ENCODE measurements at places on chromosomes 5 and 9.
A peak's percentile ranks its signal among the peaks of the same experiment; 100 is the strongest.

DNA sequence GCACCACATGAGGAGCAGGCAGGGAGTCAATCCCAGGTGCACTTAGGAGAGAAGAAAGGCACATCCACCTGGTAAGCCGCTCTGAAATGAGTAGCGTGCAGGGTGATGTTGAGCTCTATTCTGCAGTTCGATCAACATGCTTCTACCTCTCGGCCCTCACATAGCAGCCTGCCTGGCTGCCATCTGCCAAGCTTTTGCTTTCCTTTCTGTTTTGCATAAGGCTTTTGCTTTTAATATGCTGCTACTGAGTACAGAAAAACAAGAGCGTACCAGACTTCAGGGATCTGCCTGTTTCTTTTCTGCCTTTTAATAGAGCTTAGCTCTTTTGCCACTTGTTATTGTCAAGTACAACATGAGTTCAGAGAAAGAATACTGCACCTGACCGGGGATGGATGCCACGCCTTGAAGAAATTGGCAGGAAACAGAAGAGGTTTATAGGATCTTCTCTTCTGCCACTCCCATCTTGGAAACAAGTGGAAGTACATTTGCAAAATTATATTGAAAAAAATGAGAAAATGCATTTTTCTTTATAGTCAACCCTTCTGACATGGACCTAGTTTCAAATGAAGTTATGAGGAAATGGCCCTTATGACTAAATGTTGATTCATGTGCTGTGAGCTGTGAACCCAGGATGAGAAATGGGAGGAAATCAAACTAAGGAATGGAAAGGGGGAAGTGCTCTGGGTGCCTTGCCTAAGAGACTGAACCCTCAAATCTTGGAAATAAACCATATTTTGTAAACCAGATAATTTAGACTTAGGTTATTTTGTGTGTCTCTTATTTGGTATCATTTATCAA is 4.0 kb upstream of the FCHO2 start:
- DNase-seq = peak; percentile 68

- no peak for DNase-seq
These were observed 61.4 kb upstream of the RANBP6 start for GRCh38 chr9:6076851-6077250.

GRCh38 chr9:96599298-96599697 is 20.3 kb downstream of the CDC14B start:
- no peak for DNase-seq

DNA sequence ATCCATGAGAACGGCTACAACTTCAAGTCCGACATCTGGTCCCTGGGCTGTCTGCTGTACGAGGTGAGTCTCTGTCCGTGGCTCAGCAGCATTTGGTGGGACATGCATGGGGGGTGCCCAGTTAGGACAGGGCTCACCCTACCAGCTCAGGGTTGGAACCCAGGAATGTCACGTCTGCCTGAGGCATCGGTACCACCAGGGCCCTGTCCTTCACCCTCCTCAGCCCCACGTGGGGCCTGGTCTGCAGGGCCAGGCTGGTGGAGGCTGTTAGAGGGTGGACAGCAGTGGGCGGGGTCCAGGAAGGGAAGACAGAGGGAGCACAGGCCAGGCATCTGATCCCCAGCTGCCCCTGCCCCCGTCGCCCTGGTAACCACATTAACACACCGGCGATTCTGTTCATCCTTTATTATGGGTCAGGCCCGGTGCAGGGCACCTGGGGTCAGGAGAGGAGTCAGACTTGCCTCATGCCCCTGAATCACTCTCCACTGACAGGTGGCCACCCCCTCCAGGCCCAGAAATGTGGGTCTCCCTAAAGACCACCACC is 75.6 kb downstream of the PSMB7 start:
- DNase-seq = no peak

DNA sequence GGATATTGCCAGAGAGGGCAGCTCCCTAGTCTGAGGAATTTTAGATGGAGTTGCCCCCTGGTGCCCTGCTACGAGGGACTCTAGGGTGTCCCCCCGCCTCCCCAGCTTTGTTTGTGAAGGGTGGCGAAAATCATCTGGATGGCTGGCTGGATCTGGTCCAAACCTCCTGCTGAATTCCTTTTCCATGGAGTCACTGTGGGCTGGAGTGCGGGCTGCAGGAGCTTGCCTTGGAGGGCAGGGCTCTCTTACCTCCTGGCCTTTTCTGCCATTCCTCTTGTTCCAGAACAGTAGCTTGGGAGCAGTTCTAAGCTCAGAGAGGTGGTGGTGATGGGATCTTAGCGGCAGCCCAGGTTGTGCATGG is 2.1 kb downstream of the SYNPO start:
- peak; percentile 83 for DNase-seq

GRCh38 chr9:129362287-129363000 is 184.4 kb upstream of the IER5L start:
- no peak for DNase-seq

DNA sequence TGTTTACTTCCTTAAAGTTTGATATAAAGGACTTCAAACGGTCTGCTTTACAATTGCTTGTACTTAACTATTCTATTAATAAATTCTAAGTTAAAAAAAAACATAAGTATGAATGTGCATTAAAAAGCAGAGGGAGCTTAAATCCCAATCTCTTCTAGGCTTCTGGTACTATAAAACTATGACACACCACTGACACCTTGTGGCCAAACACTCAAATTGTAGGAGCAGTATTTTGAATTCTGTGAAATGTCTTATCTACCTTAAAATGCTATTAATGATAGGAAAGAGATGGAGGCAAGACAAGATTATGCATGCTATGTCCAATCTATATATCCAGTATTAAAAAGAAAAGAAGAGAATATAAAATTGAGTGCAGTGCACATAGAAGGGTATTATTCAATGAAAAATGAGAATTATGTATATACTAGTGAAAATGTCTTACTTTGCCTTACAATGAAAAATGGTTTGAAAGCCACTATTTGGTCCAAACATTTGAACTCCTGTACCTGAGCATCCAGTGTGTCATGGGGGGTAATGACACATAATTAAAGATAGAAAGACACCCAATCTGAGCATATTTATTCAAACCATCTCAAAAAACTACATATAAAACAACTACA is 87.6 kb downstream of the ERP44 start:
- DNase-seq = peak; percentile 48

DNA sequence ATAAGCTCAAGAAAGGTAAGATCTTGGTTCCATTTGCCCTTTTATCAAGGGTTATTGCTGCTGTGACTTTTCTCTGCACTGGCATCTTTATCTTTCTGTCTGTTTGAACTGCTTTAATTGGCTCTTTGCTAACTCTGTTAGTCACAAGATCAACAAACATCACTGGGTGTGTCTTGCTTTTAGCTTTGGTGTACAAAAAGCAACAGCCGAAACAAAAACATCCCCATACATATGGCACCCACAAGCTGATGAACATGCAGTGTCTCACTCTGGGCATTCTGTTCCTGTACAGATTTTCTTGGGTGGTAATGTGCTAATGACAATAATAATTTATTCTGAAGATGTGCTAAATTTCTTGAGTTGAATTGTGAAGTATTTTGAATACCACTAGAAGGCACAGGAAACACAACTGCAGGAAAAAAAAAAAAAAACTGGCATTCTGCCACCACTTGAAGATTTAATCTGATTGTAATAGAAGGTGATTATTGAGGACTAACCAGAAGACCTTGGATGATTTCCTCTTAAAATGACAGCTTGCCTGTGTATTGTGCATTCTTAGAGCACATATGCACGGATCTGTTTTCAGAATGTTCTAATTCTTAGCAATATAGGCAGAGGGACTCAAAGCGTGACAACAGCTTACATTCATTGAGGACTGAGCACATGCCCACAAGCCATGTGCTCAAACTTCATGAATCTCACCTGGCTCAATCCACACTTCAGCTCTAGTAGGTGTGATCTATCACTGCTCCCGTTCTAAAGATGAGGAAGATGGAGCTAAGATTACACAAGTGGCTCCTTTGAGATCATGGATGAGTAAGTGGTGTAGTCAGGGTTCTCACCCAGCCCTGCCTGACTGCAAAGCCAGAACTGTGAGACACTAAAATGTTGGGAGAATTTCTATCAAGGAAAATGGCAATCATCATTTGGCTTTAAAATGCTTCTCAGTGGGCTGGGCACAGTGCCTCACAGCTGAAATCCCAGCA is 96.4 kb downstream of the EBF1 start:
- DNase-seq = no peak

DNA sequence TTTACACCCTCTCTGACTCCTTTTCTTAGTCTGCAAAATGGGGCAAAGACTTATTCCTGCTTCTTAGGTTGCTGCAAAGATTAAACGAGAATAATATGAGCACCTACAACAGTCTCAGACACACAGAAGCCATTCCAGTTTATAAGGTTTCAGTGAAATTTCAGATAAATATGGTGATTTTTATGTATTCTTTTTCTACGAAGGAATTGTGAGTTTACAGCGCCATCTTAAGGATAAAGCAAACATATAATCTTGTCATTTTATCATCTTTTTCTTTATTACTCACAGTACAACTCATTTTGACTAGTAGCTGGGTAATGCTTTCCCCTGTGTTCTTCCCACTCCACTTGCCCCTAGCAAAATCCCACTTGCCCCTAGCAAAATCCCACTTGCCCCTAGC is 29.2 kb upstream of the SMC5 start:
- DNase-seq = peak; percentile 55

DNA sequence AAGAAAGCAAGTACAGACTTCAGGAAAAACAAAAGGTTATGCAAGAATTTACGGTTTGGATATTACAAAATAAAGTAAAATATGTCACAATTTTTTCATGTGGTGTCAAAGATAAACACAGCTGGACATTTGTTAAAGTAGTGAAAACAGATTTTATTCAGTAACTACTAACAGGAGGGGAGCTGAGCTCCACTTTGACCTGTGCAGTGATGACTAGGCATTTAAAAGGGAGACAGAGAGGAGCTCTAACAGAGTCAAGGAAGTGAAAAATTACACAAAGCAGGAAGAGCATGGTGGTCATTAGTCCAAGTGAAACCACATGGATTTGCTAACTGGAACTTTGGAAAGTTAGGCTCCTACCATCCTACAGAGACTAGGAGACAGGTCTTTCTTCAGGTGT is 263.6 kb upstream of the PCSK5 start:
- DNase-seq = no peak

DNA sequence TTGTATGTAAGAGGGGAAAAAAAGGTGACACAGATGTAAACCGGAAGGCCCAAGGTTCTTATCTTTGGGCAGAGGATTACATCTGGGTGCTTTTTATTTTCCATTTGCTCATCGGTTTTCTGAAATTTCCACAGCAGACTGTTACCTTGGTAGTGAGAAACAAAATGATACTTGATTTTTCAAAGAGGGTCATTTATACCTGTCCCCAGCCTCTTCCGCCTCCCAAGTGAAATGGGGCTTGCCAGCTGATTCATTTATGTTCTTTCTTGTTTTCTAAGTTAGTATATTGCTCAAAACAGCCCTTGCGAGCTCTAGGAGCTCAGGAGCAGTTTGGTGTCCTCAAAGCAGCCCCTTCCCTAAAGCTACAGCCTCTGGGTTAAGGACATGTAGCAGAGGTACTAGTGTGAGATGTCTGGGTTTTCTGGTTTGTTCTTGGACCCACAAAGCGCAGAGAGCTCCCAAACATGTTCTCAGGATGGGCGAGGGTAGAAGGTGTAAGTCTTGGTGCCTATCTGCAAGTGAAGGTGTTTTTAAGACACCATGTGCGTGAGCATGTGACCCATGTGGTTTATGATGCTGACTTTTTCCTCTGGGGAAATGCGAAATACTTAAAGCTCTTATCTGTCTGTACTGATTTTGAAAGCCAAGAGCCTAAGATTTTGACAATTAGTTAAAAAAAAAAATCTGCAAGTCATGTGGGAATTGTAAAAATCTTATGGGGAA is 38.3 kb downstream of the DAPK1 start:
- DNase-seq = no peak

DNA sequence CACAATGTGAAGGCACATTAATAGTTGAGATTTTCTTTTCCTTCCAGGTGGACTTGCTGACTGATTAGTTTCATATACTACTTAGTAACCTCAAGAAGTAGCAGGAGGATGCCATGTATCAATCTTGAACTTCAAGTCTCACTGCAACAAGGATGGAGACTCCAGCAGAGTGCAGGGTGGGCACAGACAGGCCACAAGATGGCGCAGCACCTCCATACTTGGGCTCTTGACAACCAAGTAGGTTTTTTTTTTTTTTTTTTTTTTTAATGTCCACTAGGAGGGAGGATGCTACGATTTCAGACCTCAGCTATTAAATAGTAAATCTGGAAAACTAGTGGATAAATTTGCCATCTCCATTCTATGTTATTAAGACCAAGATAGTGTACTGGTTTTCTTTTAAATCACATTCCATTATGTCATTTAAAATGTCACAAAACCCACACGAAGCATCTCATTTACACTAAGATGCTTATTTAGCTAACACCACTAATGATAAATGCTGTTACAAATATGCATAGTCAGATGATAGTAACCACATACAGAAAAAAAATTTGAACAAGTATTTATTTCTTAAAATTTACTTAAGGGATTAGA is 58.6 kb downstream of the IL6ST start:
- peak; percentile 69 for DNase-seq

- DNase-seq = no peak
These were observed 857.1 kb downstream of the TAF11L14 start for GRCh38 chr5:18491349-18491748.

DNA sequence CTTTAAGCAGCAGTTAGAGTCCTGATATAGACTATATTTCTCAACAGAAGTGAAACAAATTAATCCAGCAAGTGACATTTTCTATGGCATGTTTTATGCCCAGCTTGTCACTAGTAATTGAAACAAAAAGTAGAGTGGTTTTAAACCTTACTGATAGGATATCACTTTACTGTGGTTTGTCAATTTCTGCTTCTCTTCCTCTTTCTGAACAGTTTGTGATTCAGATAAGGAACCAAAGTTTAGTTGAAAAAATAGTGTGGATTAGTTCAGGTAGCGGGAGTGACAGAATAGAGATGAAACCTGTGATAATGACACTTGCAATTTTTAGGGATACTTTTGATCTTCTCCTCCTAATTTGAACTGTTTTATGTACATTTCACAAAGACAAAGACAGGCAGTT is 485.7 kb upstream of the EDIL3 start:
- no peak for DNase-seq

DNA sequence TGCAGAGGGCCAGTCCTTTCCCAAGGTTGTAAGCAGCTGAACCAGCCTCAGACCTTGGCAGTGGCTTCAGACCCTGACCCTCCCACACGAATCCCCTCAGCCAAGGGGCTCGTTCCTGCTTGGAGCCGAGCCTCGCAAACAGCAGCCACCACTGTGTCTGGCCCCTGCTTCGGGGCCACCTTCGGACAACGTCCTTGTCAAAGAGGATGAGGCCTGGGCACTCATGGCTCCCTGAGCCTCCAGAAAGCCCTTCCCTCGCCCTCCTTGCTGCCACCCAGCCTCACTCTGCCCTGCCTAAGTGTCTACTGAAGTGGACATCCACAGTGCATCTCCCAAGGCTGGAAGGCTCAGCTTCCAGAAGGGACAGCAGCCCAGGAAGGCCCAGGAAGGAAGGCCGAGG is 161.7 kb downstream of the OLFM1 start:
- no peak for DNase-seq

DNA sequence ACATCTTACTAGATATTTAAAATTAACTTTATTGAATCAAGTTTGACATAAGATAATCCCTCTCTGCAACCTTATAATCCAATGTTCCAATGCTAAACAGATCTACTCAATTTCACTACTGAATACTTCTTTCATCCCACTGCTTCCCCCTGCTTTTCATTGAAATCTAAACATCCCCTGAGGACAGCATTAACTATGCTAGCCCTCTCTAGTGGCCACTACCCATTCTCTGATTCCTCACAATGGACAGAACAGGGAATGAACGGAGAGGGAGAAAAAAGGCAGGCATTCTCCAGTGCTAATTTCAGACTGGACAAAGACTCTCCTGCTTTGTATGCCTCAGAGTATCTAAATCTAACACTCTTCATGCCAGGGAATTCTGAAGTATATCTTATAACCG is 54.3 kb upstream of the RGS7BP start:
- DNase-seq = no peak

- no peak for DNase-seq
These were observed 99.1 kb downstream of the RAB3C start for GRCh38 chr5:58681943-58682342.
